ENCODE measurements at places on chromosomes 4 and X.

DNA sequence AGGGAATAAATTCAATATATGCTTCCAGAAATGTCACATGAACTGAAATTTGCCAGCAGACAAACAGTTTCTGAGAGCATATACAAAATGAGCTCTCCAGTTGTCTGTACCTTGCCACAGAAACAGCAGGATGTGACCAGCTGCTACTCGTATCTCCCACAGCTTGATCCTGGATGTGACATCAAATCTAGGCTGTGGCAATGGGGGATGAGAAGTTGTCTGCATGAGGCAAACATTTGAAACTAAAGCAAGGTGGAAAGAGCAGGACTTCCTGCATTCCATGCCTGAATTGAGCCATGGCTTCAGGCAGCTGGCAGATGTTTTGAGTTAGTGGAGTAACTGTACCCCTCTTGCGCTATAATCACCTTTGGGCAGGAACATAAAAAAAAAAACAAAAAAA is 1724.0 kb downstream of the RPA4 start:
- no peak for DNase-seq

- no peak for DNase-seq
These were observed 100.2 kb downstream of the ADGRL3 start for GRCh38 chr4:61300266-61300844.

DNA sequence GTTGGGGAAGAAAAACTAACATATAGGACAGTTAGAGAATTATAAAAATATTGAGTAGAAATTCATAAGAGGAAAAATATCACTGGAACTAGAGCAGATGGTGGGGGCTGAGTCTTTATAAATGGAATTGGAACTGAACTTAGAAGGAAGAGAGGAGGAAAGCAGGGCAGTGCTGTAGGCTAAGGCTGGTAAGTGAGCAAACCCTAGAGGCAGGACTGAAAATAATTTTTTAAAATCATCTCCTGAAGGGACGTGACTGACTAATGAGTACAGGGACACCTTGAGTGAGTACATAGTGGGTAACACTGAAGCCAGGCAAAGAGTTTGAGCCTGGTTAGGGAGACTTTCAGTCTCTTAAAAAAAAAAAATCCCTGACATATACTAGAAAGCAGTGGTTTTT is 63.3 kb downstream of the GALNT7 start:
- DNase-seq, result no peak

GRCh38 chrX:13518126-13518525 is 51.3 kb upstream of the EGFL6 start:
- no peak for DNase-seq

- no peak for DNase-seq
These were observed 114.1 kb upstream of the STX18 start for GRCh38 chr4:4655901-4656300.

DNA sequence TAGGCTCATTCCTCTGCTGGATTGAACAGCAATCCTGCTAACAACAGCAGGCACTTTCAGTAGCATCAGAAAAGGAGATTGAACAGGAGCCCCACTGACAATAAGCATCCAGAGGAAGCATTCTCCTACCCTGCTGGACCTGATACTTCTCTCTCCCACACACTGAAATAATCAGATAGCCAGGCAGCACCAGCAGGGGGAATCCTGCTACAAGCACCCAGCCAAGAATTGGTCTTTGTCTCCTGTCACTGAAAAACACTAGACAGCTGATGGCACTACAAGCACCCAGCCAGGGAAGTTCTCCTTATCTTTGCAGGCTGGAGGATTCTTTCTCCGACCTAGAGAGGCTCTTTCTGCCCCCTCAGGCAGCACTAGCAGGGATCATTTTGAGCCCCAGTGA is 444.3 kb upstream of the GRIA3 start:
- DNase-seq, result no peak

- DNase-seq, result no peak
These were observed 17.2 kb upstream of the CCNI start for GRCh38 chr4:77092975-77093374.

DNA sequence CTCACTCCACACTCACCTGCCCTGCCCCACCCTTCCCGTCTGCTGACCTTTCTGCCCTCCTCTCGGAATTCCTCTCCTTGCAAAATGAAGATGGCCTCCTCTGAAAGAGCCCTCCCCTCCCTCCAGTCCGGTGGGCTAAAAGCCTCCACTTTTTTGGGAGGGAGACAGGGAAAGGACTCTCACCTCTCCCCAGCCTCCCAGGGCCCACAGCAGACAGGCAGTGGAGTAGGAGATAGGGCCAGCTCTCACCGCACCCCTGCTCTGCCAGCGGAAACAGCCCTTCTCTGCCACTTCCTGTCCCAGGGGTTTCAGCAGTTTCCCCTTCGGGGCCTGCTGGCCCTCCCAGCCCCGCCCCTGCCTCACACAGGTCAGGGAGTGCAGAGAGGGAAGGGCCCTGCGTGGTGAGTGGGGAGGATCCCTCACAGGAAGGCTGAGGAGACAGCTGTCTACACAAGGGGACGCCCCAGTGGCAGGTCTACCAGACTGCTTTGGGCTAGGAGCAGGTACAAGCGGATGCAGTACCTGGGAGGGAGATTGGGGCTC is 18.2 kb downstream of the ELF4 start:
- no peak for DNase-seq

GRCh38 chrX:107708762-107709161 is 66.8 kb downstream of the TSC22D3 start:
- DNase-seq, result peak; percentile 69

DNA sequence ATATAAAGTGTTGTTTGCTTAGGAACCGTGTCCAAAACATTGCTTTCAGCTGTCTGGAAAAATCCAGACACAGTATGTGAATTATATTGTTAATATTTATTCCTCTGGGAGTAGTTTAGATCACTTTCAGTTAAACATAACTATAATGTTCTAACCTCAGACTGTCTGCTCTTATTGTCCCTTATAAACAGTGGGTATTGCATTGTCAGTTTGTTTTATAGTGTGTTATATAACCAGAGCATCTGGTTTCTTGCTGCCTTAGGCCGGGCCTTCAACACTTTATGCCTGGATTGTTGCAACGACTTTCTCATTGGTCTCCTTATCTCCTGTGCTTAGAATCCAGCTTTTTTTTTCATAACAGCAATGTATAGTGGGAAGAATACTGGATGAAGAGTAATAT is 26.4 kb downstream of the ATG4A start:
- no peak for DNase-seq

- DNase-seq, result no peak
These were observed 168.4 kb downstream of the CBR4 start for GRCh38 chr4:168841672-168842019.

DNA sequence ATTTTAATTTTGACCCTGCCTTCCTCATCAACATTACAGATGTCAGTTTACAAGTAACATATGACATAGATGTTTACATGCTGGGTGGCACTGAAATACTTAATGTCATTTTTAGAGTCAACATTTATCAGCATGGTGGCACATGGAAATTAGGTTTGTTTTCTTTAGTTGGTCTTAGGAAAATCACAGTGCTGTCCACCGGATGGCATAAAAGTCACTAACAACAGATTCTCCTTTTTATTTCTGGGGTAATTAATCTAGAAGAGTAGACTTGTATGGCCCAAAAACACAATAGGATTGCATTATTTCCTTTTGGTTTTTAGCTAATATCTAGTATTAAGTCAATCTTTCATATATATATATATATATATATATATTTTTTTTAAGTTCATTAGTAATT is 88.6 kb upstream of the HHIP start:
- DNase-seq, result no peak

DNA sequence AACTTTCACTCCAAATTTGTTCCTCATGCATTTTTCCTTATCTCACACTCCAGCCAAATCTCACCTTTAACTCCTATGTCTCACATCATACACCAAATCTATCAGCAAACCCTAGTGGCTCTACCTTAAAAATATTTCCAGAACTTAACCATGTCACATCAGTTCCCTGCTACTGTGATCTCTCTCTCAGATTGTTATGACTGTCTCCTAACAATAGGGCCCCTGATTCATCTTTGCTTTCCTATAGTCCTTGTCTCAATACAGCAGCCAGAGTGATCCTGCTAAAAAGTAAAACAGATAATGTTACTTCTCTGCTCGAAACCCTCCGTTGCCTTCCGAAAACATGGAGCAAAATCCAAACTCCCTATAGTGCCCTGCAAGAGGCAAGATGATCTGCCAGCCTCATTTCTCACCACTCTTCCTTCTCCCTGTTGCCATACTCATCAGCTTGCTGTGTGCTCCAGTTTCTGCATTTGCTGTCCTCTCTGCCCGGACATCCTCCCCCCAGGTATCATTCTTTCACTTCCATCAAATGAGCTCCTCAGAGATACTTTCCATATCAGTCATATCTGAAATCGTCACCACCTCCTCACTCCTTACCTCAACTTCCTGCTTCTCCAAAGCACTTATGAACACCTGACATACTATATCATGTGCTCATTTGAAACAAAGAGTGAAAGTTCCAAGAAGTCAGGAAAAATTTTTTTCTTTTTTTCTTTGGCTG is 293.4 kb upstream of the NR3C2 start:
- no peak for DNase-seq

DNA sequence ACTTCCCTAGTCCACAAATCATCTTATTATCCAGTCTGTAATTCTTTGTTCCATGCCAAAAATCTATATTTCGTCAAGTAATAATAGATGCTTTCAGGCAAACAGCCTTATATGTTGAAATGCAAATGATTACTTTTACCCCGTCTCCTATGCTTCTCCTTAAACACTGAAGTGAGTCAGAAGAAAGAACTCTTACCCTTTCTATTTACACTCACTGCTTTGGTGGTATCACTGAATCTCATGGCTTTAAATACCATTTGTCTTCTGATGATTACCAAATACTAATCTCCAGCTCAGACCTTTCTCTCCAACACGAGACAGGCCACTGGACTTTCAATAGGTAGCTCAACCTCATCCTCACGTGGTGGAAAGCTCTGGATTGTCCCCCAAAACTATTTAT is 558.1 kb downstream of the IL1RAPL1 start:
- no peak for DNase-seq

DNA sequence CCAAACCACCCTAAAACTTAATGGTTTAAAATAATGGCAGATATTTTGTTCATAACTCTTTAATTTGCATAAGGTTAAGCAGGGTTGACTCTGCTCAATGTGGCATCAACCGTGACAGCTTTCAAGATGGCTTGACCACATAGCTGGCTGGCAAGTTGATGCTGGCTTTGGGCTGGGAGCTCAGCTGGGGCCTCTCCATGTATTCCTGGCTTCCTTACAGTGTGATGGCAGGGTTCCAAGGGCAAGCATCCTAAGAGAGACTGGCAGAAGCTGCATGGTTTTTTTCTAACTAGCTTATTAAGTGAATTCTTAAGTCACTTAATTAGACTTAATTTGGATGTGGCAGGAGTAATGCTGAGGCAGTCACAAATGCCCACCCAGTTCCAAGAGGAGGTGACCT is 4.5 kb downstream of the RP2 start:
- DNase-seq, result no peak

DNA sequence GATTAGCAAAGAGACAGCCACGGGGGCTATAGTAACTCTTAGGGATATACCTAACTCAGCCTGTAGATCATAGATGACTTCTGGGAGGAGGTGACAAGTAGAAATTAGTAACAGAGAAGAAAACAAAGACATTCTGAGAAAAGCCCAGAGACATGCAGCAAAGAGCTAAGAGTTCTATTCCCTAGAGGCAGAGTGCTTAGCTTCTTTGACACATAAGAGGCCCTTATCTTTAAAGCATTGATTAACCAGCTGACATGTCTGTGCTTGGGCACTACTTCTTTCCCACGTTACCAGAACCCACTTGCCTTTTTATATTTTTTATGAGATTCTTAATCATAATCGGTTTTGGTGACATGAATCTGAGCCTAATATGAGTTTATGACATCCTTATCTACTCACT is 179.5 kb downstream of the GABRB1 start:
- no peak for DNase-seq

- no peak for DNase-seq
These were observed 349.8 kb downstream of the OPHN1 start for GRCh38 chrX:68083510-68083909.

- no peak for DNase-seq
These were observed 152.0 kb downstream of the IL15 start for GRCh38 chr4:141788169-141788915.

DNA sequence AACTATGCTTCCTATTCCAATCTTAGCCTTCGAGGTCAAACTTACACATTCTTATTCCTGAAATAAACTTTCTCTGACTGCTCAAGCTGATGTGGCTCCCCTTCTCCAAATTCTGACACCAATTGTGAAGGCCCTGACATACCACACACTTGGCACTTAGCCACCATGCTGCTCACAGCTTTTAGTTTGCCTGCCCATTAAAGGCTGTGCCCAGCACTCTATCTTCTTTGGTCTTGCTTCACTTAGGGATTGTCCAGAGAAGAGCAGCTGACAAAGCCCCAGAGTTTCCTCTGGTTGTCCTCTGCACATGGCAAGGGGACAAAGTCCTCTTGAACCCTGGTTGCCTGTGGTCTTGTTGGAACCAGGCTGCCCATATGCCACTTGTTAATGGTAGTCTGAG is 126.1 kb downstream of the ARHGEF9 start:
- DNase-seq, result no peak

GRCh38 chr4:145936997-145937901 is 1.4 kb downstream of the ZNF827 start:
- peak; percentile 81 for DNase-seq

GRCh38 chr4:6354119-6354518 is 84.5 kb downstream of the WFS1 start:
- DNase-seq, result no peak

DNA sequence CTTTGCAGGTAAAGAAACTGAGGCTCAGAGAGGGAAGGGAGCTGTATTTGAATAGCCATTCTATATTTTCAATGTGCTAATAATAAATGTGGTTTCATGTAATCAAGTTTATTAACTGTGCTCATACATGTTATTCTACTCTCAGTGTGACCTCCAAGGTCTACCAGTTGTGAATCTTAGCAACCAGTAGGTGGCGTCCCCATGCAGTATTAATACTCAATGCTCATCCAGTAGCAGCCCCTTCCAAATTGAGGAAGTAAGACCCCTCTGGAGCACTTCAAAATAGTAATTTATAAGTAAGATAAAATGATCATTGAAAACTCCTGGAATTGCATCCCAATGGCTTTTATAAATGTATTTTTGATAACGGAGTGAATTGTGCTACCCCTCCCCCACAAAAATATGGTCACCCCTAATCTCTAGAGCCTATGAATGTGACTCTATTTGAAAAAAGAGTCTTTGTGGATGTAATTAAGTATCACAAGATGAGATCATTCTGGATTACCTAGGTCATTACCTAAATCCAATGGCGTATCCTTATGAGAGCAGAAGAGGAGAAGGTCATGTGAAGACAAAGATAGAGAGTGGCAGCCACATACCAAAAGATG is 20.4 kb upstream of the SEPSECS start:
- no peak for DNase-seq

DNA sequence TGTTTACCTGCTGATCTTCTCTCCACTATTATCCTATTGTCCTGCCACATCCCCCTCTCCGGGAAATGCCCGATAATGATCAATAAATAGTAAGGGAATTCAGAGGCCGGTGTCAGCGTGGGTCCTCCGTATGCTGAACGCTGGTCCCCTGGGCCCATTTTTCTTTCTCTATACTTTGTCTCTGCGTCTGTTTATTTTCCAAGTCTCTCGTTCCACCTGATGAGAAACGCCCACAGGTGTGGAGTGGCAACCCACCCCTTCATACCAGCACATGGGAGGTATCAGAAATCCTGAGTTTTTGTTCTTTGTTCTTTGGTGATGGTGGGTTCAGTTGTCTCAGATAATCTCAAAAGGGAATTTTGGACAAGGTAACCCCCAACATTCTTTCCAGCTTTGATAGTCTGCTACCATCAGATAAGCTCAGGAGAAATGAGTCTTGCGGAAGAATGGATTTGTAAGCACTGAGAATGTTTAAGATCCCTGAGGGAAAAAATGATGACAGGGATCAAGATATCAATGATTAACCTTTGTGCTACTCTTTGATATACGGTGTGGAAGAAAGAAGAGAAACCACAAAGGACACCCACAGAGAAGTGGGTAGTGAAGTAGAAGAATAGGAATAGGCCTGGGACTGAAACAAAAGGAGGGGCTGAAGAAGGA is 117.9 kb downstream of the CEP44 start:
- no peak for DNase-seq
